ENCODE measurements at places on chromosomes 6 and 20.

DNA sequence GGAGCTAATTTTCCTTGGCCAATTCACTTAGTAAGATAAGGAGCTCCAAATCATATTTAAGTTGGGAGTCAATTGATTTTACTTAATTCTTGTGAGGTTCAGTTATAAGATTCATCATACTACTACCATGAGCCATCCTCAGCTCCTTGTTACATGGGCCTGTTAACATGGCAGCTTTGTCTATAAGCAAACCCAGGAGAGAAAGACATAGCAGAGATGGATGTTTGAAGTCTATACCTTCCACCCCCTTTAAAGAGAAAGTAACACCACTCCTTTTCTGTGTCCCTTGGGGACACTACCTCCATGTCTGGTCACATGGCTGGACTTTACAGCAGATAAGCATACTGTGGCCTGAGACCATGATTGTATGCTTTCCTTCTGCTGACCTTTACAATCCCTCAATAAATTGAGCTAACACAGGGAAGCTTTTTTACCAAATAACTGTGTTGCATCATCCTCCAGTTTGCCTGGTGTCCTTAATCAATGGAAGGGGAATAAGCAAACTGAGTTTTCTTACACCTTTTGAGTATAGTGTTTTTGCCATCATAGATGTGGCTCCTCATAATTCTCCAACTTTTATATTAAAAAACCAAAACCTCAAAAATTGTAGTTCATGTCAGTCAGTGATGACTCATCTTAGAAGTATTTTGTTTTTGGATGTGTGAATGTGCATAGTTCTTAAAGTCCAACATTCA, 9.8 kb upstream of the ZNFX1 start:
- peak; percentile 68 for DNase-seq

GRCh38 chr6:64831680-64832079, 875.3 kb downstream of the EYS start:
- DNase-seq, result no peak

GRCh38 chr20:44247586-44248409, 690 bp downstream of the GDAP1L1 start:
- DNase-seq, result peak; percentile 46

DNA sequence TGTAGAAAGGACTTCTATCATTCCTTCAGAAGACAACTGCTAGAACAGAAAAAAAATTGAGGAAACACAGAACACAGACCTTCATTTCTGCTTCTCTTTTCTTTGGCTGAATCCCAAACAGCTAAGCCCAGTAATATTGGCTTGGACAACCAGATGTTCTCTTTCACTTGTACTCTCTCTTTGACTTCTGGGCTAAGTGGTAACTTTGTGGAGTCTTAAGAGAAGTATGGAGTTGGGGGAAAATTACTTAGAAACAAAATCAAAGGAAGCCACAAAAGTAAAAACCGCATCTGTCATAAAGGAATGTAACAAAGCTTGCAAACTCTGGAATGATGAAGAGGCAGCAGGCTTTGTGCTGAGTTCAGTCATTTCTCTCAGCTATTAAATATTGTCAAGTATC, 587.5 kb downstream of the CBLN4 start:
- no peak for DNase-seq

GRCh38 chr20:52869698-52870501, 102.3 kb upstream of the TSHZ2 start:
- DNase-seq, result no peak

- peak; percentile 46 for DNase-seq
Observed at GRCh38 chr20:6045566-6045965, 8.3 kb downstream of the LRRN4 start.

GRCh38 chr6:76230711-76231110, 158.2 kb upstream of the IMPG1 start:
- no peak for DNase-seq

GRCh38 chr20:50930976-50931305, 296 bp downstream of the ADNP start:
- no peak for DNase-seq

DNA sequence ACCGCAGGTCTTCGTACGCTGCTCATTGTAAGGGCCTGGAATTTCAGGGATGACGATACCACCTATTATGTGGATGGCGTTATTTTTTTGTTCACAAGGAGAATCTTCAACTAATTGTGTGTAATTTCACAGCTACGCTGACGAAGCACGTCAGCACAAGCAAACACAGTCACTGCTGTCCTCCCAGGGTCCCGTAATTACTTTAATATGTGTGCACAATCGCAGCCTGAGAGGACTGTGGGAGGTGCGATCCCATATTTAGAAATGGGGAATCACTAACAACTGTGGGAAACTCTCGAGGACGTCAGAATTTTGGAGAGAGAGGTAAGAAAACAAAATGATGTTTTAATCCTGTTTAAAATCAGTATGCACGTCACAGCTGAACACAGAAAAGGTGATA, 40.2 kb upstream of the DACT2 start:
- no peak for DNase-seq

DNA sequence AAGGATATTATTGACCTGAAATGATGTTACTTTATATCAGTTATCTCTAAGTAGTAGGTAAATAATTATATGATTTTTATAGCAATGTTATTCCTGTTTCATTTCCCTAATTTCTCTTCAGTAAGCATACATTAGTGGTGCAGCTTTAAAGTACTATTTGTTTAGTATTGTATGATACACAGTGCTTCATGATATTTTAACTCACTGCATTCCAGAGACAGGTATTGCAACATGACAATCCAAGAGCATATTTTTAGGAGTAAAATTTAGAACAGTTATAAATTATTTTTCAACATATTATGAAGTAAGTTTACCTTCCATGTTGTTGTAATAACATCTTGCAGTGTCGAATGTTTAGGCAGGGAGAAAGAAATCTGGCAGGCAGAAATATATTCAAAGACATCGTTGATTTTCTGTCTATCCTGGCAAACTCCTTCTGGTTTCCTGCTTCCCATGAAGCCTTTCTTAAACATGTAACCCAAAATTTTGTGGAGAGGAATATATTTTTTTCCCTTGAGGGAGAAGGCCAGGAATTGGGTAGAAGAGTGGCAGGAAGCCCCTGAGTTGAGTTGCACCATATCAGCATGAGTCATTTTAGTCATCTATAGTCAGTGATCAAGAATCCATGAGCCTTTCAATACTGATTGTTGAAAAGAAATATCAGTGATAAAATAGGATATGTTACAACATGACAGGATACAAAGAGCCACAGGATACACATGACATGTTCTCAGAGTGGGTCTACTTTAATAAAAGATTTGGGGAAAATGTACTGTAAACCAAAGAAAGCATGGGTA, 29.0 kb upstream of the PTCHD4 start:
- no peak for DNase-seq

DNA sequence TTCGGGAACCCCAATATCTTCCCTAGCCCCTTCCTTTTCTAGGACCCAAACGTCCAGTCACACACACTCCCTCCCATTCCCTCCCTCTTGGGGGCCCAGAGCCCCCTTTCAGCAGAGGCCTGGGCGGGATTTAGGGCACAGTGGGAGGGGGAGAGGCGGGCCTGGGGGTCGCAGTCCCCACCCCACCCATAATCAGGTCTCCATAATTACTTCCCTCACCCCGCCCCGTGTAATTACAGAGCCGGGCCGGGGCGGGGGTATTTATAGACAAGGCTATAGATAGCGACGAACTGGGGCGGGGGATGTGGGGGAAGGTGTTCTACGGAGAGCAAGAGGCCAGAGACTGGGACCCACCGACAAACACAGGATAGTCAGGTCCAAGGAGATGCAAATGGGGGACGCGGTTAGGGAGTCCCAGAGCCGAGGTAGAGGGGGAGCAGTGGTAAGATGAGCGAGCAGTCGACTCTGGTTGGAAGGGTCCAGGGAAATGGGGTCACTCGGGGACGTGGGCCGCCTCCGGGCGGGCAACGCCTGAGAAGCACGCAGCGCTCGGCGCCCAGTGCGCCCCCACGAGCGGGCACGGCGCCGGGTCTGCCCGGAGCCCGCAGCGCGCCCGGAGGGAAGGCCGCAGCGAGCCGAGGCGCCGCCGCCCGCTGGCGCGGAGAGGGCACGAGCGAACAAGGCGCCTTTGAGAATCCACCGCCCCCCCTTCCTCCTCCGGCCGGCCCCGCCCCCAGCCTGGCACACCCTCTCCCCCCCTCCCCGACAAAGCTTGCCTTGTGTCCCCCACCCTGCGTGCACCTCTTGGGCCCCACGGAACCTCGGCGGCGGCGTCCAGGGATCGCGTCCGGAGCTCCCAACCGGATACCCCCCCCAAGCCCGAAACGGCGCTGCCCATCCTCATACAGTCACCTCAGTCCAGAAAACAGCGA, 670 bp upstream of the COL11A2 start:
- peak; percentile 64 for DNase-seq

DNA sequence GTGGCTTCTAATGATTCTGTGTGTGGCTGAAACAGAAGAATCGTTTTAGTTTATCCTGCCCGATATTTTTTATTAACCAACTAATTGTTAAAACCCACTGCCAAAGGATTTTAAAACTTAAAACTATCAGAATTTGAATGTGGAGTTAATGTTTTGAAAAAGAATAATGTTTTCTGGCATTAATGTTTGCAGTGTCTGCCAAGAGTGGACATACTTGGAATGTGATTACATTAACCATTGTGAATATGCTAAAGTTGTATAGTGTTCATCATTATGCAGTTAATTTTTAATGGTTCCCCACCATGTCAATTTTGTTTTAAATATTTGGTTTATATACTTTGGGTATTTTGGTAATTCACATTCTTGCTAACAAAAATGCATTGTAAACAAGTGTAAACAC, 24.4 kb downstream of the DCBLD1 start:
- no peak for DNase-seq

DNA sequence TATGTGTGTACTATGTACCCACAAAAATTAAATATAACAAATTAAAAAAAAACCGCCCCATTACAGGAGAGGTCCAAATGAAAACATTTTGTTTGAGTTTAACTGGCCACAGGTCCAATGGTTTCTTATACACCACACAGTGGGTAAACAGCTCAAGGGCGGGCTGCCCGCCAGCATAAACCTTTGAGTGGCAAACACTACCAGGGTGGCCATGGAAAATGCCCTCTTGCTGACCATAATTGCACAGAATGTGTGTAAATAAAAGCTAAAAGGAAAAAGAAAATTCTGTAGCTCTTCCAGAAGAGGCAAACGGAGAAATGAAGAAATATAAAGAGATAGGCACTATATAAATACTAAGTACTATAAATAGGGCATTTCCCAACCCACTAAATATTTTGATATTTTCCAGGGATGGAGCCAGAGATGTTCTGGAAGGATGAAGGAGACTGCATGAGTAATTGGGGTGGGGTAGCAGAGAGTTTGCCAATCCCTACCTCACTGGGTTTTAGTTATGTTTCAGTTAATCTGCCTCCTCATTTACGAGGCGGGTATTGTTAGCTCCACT, 1.1 kb upstream of the CDC5L start:
- no peak for DNase-seq

All from GM23248 (cell line).